ENCODE measurements at places on chromosomes 2 and 18.

DNA sequence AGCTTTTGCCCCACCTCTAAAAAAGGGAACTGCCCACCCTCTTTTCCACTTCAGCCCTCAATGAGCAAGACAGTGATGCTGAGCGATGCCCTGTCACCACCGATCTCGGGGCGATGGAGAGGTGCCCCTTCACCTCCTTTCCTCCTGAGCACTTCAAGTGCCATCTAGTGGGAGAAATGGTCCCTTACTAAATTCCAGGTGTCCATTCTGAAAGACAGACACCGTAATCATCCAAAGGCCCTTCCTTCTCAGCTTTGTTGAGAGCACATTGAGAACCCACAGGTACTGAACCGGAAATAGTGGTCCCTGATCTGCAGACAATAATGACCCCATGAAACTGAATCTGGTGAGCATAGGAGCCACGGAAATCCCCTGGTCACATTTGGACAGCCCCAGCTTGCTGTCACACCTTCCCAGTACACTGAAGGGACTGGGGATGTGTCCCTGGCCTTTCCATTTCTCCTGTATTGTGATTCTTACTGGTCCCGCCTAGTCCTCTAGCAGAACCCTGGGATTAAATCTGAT, 38.5 kb downstream of the KCTD18 start:
- DNase-seq, result no peak

DNA sequence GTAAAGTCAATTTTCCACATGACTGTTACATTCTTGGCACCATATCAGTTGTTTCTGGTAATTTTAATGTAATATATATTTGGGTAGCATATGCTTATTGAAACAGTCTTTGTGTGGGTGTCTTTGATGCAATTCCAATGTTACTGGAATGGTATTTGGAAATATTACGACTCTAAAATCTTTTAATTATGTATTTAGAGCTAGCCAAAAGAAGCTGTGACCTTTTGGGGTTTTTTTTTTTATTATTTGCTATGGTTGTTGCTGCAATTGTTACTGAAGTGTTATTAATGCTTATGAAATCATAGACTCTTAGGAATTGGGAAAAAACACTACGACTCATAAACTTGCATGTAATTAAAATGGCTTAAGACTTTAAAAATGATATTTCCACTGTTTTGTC, 95.9 kb downstream of the AOX1 start:
- DNase-seq, result no peak

DNA sequence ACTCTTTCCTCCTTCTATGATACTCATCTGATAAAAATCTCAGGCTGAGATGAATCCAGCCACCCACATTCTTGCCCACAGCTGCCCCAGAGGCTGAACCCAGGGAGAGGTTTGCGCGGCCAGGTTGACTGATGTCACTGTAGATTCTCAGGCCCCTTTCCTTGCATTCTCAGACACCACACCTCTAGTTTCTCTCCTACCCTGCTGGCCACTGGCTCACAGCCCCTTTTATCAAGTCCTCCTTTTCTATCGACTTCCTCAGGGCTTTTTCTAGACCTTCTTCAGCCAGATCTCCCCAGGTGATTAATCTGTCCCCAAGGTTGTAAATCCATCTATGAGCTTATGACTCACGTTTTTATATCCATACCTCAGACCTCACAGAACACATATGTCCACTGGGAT, 99.8 kb downstream of the TACR1 start:
- DNase-seq, result no peak

- DNase-seq, result no peak
Measured at GRCh38 chr18:31101183-31102024, 817 bp downstream of the DSC2 start.

DNA sequence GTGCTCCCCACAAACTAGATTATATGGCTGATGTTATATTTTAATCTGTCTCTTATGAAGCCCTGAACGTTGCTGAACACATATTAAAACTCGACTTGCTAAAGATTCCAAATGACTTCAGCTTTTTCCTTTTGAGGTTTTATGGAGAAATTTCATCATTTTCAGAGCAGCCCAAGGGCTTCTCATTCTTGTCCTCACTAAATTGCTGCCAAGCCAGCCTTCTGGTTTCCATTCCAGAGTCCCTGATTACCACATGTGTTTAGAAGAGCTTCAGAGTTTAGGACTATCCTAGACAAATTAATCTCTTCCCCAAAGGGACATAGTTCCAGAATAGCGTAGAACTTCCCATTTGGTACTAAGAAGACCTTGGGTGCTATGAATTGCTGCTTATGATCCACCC, 77.8 kb upstream of the CCDC195 start:
- DNase-seq, result no peak

DNA sequence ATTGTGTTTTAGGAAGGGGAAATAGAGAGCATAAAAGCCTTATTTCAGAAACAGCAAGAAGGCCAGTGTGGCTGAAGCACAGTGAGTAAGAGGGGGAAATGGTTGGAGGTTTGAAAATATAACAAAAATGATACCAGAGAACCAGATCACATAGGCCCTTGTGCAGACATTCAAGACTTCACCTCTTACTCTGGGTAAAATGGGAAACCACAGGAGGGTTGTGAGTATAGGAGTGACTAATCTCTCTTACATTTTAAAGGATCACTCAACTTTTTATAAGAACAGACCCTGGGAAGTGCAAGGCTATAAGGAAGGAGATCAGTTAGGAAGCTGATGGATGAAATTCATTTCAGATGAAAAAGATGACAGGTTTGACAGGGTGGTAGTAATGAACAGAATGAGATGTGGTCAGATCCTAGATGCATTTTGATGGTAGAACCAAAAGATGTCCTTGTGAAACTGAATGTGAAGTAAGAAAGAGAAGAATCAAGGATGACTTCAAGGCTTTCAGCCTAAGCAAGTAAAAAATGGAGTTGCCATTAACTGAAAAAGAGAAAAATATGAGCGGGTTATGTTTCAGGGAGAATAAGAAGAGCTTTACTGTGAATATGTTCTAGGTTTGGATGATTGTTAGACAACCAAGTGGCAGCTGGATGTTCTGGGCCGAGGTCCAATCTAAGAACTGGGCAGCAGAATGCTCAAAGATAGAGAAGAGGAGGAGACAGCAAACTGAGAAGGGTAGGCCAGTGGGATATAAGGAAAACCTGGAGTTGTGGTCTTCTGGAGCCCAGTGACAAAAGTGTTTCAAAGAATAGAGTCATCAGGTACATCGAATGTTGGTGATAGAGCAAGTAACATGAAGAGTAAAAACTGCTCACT, 65.1 kb downstream of the USP40 start:
- DNase-seq, result no peak

DNA sequence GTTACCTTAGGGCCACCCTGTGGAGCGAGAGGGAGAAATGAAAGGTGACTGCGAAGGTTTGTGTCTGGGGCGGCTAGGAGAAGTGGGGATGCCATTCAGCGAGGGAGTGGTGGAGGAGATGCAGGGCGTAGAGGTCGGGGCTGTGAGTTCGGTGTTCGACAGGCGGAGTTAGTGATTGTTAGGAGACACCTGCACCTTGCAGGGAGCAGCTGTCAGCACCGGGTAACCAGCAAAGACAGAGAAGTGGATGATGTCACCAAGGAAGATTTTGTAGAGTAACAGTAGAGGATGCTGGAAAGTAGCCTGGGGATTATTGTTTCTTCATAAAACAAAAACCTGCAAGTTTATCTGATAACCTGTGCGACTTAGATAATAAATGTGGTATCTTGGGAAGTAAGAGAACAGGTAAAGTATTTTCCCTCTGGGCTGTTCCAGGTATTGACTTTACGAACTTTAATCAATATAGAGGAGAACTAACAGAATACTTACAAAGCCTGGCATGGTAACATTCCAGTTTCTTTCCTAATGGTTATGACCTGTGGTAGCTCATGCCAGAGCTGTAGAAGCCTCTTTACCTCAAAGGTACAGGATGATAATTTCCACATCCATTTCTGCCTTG, 63.8 kb downstream of the SPTBN1 start:
- no peak for DNase-seq

- DNase-seq, result no peak
Measured at GRCh38 chr2:44965684-44966083, 24.2 kb downstream of the SIX3 start.

- DNase-seq, result no peak
Measured at GRCh38 chr2:177264209-177264692, 276 bp downstream of the NFE2L2 start.

- DNase-seq, result no peak
Measured at GRCh38 chr2:127740665-127741288, 39.5 kb downstream of the SFT2D3 start.

DNA sequence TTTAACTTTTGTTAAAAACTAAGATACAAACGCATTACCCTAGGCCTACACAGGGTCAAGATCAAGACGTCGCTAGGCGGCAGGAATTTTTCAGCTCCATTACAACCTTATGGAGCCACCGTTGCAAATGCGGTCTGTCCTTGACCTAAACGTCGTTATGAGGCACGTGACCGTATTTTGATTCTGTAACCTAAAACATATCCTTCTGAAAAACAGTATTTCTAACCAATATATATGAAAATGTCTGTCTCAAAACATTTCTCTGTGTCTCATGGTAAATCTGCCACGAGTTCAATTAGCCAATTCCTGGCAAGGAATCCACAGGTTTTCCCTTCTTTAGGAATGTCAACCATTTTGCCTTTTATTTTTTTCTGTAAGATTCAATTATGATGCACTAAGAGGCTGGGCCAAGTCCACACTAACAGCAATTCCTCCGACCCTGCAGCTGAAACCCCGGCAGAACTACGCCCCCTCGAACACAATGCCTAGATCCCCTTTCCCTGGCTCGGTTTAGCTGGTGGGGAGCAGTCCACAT, 1.7 kb downstream of the RTN4 start:
- DNase-seq, result no peak

- DNase-seq, result no peak
Measured at GRCh38 chr2:128358941-128359731, 40.5 kb upstream of the HS6ST1 start.

- no peak for DNase-seq
Measured at GRCh38 chr18:79804130-79804787, 6.5 kb downstream of the KCNG2 start.

GRCh38 chr2:46562451-46562840, 83.1 kb downstream of the TMEM247 start:
- DNase-seq, result no peak

DNA sequence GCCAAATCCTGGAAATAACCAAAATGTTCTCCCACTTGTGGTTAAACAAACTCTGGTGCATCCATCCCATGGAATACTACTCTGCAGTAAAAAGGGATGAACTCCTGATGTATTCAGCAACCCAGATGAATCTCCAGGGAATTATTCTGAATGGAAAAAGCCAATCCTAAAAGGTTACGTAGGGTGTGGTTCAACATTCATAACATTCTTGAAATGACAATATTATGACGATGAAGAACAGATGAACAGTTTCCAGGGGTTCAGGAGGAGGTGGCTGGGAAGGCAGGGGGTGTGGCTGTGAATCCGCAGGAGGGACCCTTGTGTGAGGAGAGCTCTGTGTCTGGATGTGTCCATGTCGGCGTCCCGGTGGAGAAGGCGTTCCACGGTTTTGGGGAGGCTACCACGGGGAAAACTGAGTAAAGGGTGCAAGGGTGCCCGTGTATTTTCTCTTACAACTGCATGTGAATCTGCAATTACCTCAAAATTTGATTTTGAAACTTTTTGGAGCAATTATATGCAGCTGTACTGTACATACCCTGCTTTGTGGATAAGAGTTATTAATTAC, 47.3 kb downstream of the KCNG2 start:
- no peak for DNase-seq

- no peak for DNase-seq
Measured at GRCh38 chr2:29405266-29405665, 290.1 kb downstream of the CLIP4 start.

GRCh38 chr2:195471163-195471562, 185.9 kb upstream of the SLC39A10 start:
- DNase-seq, result no peak

DNA sequence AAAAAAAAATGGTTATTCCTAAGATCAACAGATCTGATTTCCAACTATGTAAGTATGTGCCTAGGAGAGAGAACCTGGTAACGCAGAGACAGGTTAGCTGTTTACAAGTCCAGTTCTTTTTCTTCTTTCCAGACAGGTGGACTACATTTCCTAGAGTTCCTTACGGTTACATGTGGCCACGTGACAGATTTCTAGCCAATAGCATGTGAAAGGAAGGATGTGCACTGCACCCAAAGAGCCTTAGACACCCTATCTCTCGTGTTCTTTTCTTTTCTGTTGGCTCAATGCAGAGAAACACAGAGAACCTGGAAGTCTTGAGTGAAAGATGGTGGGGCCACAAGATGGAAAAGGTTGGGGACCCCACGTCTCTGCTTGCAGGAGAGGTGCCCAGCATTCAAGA, 375.9 kb downstream of the TNS1 start:
- DNase-seq, result no peak

DNA sequence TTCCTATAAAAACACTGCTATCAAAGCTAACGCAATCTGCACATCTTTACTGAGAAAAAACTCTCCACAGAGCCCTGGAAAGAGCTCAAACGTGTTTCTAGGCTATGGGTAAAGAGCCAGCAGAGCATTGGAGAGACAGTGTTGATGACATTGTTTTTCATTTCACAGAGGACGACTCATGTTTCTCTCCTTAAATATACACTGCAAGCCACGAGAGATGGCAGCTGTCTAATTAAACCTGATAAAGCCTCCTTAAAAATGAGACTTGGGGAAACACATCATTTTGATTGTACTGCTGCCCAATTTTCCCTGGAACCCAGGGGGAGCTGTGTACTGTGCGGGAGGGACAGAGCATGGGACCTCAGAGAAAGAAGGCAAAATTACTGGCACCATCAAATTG, 294.3 kb upstream of the SETBP1 start:
- no peak for DNase-seq

GRCh38 chr18:5287854-5288253, 7.7 kb downstream of the ZBTB14 start:
- DNase-seq, result no peak

GRCh38 chr18:77249569-77250500, at the start of gene GALR1:
TSS of gene GALR1 (plus strand) at chr18:77249848. CDS start at chr18:77250549, 701 bp downstream.
- no peak for DNase-seq

DNA sequence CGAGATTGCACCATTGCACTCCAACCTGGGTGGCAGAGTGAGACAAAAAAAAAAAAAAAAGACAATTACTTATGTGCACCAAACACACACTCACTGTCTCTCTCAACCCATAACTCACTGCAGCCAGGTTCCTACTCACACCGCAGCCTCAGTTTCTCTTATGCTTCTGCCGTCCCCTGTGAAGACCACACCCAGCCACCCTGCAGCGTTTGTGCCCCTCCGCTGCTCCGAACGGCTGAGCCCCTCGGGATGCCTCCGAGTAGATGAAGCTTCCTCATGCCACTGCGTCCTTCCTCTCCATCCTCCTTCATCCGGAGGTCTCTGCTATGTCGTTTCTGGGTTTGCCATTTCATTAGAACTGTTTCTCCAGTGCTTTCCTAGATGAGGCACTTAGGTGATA, 160.1 kb downstream of the TWIST2 start:
- DNase-seq, result no peak

GRCh38 chr18:38980420-38980819, 1414.8 kb upstream of the CELF4 start:
- DNase-seq, result no peak

DNA sequence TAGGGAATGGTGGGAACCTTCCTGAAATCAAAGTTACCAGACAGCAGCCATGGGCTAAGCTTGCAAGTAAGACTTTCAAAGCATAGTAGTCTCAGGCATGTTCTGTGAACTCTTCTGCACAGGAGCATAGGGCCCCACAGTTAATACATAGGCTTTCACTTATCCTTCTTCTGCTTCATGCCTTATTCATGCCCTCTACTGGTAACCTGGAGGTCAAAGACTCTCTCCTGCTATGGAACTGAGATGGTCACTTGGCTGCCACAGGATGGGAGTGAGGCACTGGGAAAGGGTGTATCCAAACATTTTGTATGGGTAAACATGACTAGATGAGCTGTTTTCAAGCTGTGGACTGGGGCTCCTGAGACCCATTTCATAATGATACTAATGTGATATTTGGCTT, 49.1 kb upstream of the ZNF638 start:
- no peak for DNase-seq
